ENCODE measurements at places on chromosomes 1 and 21. TPM values are rescaled to one million over a fixed set of nuclear protein-coding genes. Genes with fewer than 3 reads are reported as not detected.

The ACTL8 gene
- not detected for total RNA-seq

The LCE1F gene
- total RNA-seq, result not detected

The HES2 gene
- total RNA-seq, result 0.35 TPM

The CD1B gene
- not detected for total RNA-seq

The ADAMTS5 gene
- not detected for total RNA-seq

The KRTAP12-2 gene
- not detected for total RNA-seq

The KRTAP25-1 gene
- total RNA-seq, result not detected

The VPS72 gene
- 77.0 TPM for total RNA-seq

The FAAH gene
- 6.2 TPM for total RNA-seq

The NBPF3 gene
- 4.4 TPM for total RNA-seq

The FCRL6 gene
- not detected for total RNA-seq

The CAPN8 gene
- total RNA-seq, result not detected

The IL20 gene
- total RNA-seq, result not detected

The PEA15 gene
- total RNA-seq, result 30.9 TPM

The NRAS gene
- 47.2 TPM for total RNA-seq

The RNU1-4 gene
- 1,658 TPM for total RNA-seq

The RAP1A gene
- 112 TPM for total RNA-seq

The H6PD gene
- 17.1 TPM for total RNA-seq

The COG2 gene
- total RNA-seq, result 29.4 TPM

The POFUT2 gene
- total RNA-seq, result 19.4 TPM

The DR1 gene
- total RNA-seq, result 87.3 TPM

The C1orf116 gene
- not detected for total RNA-seq

The RHD gene
- total RNA-seq, result not detected

The CNR2 gene
- 0.29 TPM for total RNA-seq

The SPRR2E gene
- not detected for total RNA-seq

The PKLR gene
- total RNA-seq, result not detected

The GLMP gene
- 37.1 TPM for total RNA-seq

The IRF6 gene
- 0.53 TPM for total RNA-seq

The DNALI1 gene
- total RNA-seq, result not detected

The CD5L gene
- total RNA-seq, result not detected

The PYHIN1 gene
- 22.1 TPM for total RNA-seq

The HMCN1 gene
- under 0.01 TPM for total RNA-seq

The DNAJC6 gene
- total RNA-seq, result 1.3 TPM

The LCE1D gene
- total RNA-seq, result not detected

The PTGFR gene
- total RNA-seq, result not detected

The PRXL2B gene
- total RNA-seq, result 26.0 TPM

Data from activated naive CD4-positive, alpha-beta T cell treated with anti-CD3 and anti-CD28 coated beads, Interleukin-2, amount 10 ng/mL, durations not matched to agents 5 hours and 36 hours (primary cell).